T47D (cell line): ENCODE measurements at places on chromosomes 1 and 21.

- no peak for DNase-seq
Observed at GRCh38 chr1:20194224-20194623, 7.9 kb upstream of the PLA2G2C start.

- no peak for DNase-seq
Observed at GRCh38 chr1:2229911-2230731, 2.0 kb downstream of the SKI start.

- DNase-seq = no peak
Observed at GRCh38 chr1:98088381-98088780, 167.5 kb upstream of the DPYD start.

- DNase-seq = no peak
Observed at GRCh38 chr21:44761747-44762208, 39.8 kb downstream of the UBE2G2 start.

GRCh38 chr1:115210302-115210711 is 121.0 kb upstream of the TSPAN2 start:
- peak; percentile 84 for DNase-seq

- DNase-seq = no peak
Observed at GRCh38 chr1:107365527-107366240, 224.8 kb downstream of the NTNG1 start.

GRCh38 chr1:33268457-33268856 is 12.2 kb downstream of the ZNF362 start:
- no peak for DNase-seq

DNA sequence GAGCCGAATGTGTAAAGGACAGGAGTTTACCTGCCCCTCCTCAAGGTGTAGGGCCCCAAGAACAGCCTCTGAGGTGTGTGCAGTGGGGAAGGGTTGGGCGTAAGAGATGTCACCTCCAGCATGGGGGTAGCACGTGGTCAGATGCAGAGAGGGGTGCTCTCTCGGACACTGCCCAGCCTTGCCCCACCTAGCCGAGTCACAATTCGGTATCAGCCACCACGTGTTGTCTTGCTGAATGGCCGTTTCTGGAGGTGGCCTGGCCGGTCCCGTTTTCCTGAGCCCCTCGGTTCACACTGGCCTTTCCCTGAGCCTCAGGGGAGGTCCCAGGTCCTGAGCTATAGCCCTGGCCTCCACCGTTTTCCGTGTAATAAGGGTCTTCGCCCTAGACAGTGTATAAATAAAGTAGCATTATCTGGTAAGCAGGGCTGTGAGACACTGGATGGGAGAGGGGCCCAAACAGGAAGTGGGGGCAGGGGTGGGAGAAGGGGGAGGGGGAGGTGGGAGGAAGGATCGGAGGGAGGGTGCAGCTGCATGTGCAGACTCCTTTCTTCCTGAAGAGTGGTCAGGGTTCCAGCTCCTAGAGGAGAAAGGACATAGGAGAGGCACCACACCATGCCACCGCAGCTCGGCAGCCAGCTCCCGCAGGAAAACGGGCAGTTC is 23.3 kb downstream of the CD34 start:
- DNase-seq = no peak

DNA sequence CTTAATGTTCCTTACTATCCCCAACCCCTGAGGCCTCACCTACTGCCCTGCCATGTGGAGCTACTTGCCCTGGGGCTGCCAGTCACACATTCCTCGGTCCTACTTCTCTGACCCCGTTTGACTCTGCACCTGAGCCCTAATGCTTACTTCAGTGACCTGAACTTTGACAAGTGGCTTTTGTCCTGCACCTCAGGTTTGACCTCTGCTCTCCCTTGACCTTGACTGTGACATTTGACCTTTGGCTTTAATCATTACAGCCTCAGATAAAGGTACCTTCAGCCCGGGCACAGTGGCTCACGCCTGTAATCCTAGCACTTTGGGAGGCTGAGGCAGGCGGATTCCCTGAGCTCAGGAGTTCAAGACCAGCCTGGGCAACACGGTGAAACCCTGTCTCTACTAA is 22.8 kb downstream of the MR1 start:
- no peak for DNase-seq

- DNase-seq = peak; percentile 17
Observed at GRCh38 chr1:165949335-165950130, 122.1 kb downstream of the UCK2 start.

DNA sequence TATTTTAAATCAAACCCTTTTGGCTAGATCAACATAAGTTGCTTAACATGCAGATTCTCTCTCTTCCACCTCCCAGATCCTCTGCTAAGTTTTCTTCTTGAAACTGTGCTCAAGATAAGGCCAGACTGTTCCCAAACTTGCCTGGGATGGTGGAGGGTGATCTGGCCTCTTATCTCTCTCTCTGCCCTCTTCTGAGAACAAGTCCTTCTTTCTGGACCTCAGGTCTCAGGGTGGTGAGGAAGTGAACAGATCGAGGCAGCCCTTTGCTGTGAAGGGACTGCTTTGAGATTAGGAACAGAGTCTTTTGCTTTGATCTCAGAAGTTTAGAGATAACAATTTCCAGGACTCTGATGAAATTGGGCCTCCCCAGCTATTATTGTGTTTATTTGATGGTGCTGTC is 70.7 kb downstream of the HUNK start:
- no peak for DNase-seq

DNA sequence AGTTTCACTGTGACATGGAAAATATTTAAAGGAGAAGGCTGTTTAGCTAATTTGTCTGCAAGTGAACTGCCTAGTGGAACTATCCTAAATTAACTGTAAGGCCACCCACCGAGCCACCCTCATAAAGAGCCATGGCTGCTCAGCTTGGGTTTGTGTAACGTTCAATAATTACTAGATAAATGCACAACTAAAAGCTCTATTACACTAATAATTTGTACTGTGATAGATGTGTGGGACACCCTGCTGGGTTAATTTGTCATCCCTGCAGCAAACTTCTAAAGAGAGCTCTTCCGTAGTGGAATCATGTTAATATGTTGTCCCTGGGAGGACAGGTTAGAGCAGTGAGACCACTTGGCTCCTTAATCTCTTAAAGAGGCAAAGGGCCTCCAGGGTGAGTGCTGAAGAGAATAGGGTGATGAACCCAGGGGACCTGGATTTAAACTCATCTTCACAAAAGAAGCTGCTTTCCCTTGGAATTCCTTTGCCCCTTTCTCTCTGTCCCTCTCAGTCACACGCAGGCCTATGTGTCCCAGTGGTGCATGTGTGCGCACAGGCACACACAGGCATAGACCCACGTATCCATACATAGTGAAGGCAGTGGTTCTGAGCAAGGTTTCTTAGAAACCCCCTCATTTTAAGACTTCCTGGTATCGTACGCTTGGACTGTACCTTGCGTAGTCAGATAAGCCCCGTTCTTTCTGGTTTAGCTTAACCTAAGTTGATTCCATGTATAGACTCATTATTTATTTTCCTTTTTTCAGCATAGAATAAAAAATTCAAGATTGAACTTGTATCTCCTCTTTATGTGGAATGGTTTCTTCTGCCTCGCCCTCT is 310.3 kb downstream of the NFIA start:
- DNase-seq = no peak

DNA sequence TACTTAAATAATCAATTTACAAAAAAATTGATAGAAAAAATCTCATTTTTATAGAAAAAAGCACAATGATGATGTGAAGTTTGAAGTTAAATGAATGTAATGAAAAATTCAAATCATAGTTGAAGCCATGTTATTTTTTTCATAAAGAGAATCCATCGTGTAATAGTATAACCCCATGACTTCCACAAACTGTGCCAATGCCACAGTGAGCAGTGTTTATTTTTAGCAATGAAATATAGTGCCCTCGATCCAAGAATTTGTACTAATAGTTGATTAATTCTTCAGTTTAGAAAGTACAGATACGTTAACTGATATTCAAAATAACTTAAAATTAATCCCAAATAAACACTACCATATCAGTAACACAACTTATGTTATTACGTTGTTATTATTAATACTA is 225.9 kb downstream of the PTPRC start:
- DNase-seq = no peak

DNA sequence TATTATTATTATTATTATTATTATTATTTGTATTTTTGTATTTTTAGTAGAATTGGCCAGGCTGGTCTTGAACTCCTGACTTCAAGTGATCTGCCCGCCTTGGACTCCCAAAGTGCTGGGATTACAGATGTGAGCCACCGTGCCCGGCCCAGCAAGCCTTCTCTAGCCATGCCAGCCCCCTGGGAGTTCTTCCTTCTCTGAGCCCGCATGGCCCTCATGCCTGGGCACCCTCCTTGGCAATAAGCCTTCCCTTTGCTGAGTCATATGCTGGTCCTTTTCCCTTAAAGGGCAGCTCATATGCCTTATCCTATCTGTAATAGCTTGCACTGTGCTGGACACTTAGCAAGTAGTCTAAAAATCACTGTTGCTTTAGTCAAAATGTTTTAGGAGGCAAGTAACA is 8.5 kb upstream of the NBL1 start:
- DNase-seq = no peak

- no peak for DNase-seq
Observed at GRCh38 chr1:154453161-154453560, 48.0 kb downstream of the IL6R start.

- no peak for DNase-seq
Observed at GRCh38 chr1:156244126-156244525, 2.1 kb downstream of the BGLAP start.

GRCh38 chr21:45075596-45076244 is 1.3 kb downstream of the ADARB1 start:
- no peak for DNase-seq

DNA sequence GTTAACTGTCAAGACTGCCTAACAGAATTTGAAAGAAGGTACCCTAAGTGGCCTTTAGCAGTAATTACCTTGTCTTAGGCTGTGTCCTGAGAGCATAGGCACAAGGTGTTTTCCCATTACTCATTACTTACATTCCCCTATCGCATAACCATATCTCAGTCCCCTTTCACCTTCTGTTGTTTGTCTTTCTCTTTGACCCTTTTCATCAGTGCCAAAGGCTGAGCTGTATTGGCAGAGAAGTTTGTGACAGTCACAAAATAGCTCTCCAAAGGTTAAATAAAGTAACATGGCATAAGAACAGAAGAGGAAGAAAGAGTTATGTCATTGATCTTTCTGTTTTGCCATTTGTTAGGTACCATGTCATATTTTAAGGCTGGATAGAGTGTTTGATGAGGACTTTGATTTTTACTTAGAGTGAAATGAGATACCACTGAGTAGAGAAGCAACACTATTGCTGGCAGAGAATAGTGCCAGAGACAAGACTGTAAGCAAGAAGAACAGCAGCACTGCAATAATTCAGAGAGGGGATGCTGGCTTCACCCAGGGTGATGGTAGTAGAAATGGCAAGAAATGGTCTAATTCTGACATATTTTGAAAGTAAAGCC is 497.8 kb downstream of the TTLL7 start:
- DNase-seq = no peak

- DNase-seq = no peak
Observed at GRCh38 chr1:204544321-204544720, 28.1 kb downstream of the MDM4 start.

GRCh38 chr1:105398909-105399308 is 1649.2 kb downstream of the AMY1C start:
- no peak for DNase-seq

DNA sequence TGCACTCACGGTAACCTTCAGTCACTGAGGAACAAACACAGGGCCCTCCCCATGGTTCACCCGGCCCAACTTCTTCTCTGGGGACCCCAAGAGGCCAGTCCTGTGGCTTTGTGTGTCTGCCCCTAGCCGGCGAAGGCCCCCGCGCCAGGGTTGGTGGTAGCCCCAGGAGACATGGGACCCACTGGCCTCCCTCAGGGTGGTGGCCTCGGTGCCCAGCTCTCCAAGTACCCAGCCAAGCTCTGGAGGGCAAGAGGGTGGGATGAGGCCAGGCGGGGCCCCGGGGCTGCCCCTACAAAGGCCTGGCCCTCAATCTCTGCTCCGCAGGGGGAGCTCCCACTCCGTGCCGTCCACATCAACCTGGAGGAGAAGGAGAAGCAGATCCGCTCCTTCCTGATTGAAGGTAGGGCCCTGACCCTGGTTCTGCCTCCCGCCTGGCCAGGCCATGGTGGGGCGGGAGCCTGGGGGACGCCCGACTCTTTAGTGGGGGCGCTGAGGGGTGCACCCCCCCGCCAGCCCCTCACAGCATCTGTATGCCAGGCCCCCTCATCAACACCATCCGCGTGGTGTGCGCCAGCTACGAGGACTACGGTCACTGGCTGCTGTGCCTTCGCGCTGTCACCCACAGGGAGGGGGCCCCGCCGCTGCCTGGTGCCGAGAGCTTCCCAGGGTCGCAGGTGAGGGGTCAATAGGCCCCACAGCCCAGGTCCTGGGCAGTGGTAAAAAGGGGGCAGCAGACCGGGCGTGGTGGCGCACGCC is 5.6 kb downstream of the PLEKHN1 start:
- DNase-seq = no peak

GRCh38 chr1:11178021-11179015 is 10.8 kb upstream of the ANGPTL7 start:
- DNase-seq = no peak

DNA sequence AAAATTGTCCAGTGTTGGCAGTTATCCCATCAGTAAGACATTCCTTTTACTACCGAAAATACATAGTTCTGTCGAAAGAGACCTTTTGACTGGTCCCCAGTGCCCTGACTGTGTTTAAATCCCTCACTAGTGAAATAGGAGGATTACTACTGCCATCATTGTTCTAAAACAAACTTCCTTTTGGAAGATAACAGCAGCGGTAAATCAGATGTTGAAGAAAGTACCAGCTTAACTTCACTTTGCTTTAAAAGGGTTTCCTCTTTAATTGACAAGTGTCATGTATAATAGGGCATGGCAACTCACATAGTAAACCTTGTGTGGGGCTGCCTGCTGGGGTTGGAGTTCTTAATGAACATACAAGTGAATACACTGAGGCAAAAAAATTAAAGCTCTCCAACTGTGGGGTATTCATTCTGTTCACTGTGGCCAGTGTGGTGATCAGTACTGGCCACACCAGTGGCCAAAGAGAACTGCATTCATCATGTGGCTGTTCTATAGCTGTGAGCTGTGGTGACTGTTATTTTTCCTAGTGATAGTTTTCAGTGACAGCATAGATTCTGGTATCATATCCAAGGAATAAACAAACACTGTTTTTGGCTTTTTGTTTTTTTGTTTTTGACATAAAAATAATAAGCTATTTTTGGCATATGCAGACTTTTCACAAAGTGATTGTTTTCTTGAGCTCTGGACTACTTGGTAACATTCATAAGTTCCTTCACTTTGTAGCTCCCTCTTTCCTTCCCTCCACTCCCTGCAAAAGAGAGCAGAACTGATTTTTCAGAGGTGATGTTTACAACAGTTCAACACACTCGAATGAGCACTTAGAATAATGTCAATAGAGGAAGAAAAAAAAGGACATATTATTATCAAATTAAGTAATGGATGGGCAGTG is 74.5 kb downstream of the NFIA start:
- DNase-seq = no peak

DNA sequence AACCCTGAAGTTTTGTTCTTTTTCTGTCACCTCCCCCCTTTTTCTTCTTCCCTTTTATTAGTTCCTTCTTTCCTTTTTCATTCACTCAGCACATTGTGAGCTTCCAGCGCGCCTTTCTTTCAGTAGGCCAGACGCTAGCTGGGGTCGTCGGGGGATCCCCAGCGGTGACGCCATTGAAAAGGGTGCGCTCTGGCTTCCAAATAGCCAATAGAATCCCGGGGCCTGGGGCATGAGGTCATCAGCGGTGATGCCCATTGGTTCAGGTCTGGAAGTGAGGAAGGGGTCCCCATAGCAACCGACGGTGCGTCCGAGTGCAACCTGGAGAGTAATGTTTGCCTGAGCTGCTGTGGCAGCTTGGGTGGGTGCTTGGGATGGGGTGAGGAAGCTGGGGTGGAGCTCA is 6.9 kb upstream of the EFNA3 start:
- no peak for DNase-seq

GRCh38 chr1:158706096-158706495 is 5.6 kb upstream of the OR6K2 start:
- DNase-seq = no peak
